Natural killer cell treated with Interleukin-12 subunit alpha and Interleukin-12 subunit beta and Interleukin-15 and Interleukin-18, amount 100 ng/mL, for 72 hours (primary cell): ENCODE measurements at places on chromosomes 3 and 15. TPM values are rescaled to one million over a fixed set of nuclear protein-coding genes. Genes with fewer than 3 reads are reported as not detected.

SLC22A14 gene
- not detected for total RNA-seq

SPINT1 gene
- 1.5 TPM for total RNA-seq

GRCh38 chr15:88741671-88742070 is 61.6 kb upstream of the ACAN start:
- H3K36me3 ChIP-seq = no peaks in the 10 kb centered on the region
- H3K4me1 ChIP-seq = no peaks in the 10 kb centered on the region
- no peak overlapping the region for H3K4me3 ChIP-seq
- H3K27ac ChIP-seq = no peak overlapping the region
- H3K27me3 ChIP-seq = peaks cover 47% of the 10 kb centered on the region

DNA sequence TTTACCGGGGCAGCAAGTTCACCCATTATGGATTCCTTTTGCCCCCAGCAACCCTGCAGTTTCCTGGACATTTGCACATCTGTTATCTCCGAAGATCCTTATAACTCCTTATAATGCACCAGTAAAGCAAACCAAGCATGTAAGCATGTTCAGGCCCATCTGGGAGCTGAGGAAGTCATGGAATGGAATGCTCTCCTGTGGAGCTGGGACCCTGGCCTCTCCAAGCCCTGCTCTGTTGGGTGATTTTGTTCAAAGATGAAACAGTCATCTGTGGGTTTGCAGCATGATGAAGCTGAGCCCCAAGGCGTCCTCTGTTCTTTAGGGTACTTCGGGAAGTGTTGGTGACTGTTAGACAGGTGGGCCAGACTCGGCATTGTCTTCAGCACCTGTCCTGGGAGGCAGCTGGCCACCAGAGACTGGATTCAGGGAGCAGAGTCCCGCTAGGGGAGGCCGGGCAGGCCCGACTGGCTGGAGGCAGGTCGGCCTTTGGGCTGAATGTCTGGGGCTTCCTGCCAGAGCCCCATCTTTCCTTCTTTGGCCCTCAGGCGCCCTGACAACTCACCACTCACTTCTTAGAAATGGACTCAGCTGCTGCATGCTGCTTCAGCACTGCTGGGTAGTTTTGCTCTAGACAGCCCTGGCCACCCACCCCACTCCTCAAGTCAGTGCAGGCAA is 3.9 kb downstream of the DNAH1 start:
- no peaks in the 10 kb centered on the region for H3K36me3 ChIP-seq
- peaks cover 29% of the 10 kb centered on the region for H3K4me1 ChIP-seq
- DNase-seq = no peak
- H3K27me3 ChIP-seq = no peaks in the 10 kb centered on the region
- H3K27ac ChIP-seq = no peak overlapping the region
- H3K4me3 ChIP-seq = no peak overlapping the region

VWA5B2 gene
- total RNA-seq = not detected

GRCh38 chr3:16114429-16114828 is 60.1 kb upstream of the GALNT15 start:
- no peaks in the 10 kb centered on the region for H3K36me3 ChIP-seq
- H3K27ac ChIP-seq = no peak overlapping the region
- no peak for DNase-seq
- H3K4me3 ChIP-seq = no peak overlapping the region

DNA sequence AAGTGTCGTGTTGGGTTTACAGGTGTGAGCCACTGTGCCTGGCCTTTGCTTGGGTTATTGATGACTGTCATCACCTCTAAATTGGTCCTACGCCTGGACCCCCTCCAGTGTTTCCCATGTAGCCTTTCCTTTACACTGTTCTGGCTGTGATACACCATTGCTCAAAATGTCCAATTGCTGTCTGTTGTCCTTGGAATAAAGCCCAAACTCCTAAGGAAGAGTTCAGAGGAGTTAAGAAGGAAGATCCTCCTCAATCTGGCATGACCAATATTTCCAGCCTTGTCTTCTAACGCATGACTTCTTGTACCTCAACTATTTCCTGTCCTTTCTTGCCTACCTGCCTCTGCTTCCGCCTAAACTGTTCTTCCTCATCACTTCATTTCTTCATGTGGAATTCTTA is 113.1 kb downstream of the POLR2M start:
- H3K27ac ChIP-seq = no peak overlapping the region
- H3K36me3 ChIP-seq = no peaks in the 10 kb centered on the region
- H3K4me3 ChIP-seq = no peak overlapping the region
- H3K4me1 ChIP-seq = no peaks in the 10 kb centered on the region
- DNase-seq = no peak
- H3K27me3 ChIP-seq = peaks cover 47% of the 10 kb centered on the region

DNA sequence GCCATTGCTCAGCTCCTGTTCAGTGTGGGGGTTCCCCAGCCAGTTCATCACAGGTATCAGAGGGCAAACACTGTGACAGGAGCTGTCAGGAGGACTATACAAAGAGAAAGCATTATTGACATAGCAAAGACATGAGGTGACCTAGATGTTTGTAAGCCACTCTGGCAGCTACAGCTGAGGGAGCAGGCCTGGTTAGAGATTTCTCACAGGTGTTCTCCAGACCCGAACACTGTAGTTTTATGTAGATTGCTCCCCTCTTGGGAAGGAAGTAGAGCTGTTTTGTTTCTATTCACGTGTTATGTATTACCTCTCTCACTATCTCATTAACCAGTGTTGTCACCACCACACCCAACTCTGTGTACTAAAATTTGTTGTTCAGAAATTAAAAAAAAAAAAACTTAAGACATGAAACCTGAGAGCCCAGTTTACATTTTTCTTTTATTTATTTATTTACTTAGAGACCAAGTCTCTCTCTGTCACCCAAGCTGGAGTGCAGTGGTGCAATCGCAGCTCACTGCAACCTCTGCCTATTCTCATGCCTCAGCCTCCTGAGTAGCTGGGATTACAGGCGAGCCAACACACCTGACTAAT is 123.7 kb downstream of the RBPMS2 start:
- no peaks in the 10 kb centered on the region for H3K36me3 ChIP-seq
- H3K27ac ChIP-seq = no peak overlapping the region
- no peak for DNase-seq

LTK gene
- not detected for total RNA-seq

- H3K27ac ChIP-seq = no peak overlapping the region
- H3K36me3 ChIP-seq = peaks cover 14% of the 10 kb centered on the region
- no peak overlapping the region for H3K4me3 ChIP-seq
- no peaks in the 10 kb centered on the region for H3K4me1 ChIP-seq
- DNase-seq = no peak
Measured at GRCh38 chr3:141669434-141669833, 68.7 kb upstream of the RNF7 start.

DNA sequence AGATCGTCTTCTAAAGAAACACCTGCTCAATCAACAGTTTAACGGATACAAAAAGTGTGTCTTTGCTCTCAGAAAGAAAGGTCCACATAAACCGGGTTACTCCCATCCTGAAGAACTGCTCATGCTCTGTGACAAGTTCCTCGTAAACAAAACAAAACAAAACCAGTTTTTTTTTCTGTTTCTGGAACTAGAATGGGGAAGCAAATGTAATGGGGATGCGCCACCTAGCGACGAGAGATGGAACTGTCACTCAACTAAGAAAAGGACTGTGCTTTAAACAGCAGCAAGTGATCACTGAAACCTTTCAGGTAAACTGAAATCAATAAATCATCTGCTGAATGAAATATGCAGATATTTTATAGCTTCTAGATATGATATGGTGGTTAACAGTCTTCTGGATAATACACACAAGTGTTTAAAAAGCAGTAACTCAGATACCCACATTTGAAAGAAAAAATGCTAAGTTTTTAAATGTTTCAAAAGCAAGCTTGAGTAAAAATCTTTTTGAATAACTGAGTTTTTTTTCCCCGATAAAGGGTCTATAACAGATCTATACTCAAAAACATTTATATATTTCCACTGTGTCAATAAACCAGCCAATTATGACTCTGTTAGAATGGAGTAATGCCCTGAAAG is 10.9 kb downstream of the TM2D3 start:
- H3K36me3 ChIP-seq = peaks cover 27% of the 10 kb centered on the region
- no peaks in the 10 kb centered on the region for H3K27me3 ChIP-seq
- H3K4me1 ChIP-seq = peaks cover 18% of the 10 kb centered on the region
- no peak overlapping the region for H3K4me3 ChIP-seq
- peak overlapping the region; percentile 79 for H3K27ac ChIP-seq
- peak; percentile 74 for DNase-seq

- DNase-seq = no peak
- H3K4me3 ChIP-seq = no peak overlapping the region
- peaks cover 5% of the 10 kb centered on the region for H3K4me1 ChIP-seq
- H3K36me3 ChIP-seq = no peaks in the 10 kb centered on the region
Measured at GRCh38 chr15:59020322-59020721, 32.9 kb downstream of the RNF111 start.

GRCh38 chr15:65920121-65920520 is 50.8 kb downstream of the RAB11A start:
- H3K27me3 ChIP-seq = no peaks in the 10 kb centered on the region
- H3K27ac ChIP-seq = no peak overlapping the region
- no peak for DNase-seq
- H3K4me3 ChIP-seq = no peak overlapping the region
- peaks cover 33% of the 10 kb centered on the region for H3K4me1 ChIP-seq

SLCO2A1 gene
- total RNA-seq = not detected

GRCh38 chr3:4060064-4060463 is 243.1 kb upstream of the SETMAR start:
- no peaks in the 10 kb centered on the region for H3K27me3 ChIP-seq
- no peaks in the 10 kb centered on the region for H3K36me3 ChIP-seq
- peaks cover 11% of the 10 kb centered on the region for H3K4me1 ChIP-seq
- H3K27ac ChIP-seq = no peak overlapping the region

- H3K36me3 ChIP-seq = no peaks in the 10 kb centered on the region
- no peaks in the 10 kb centered on the region for H3K4me1 ChIP-seq
- DNase-seq = no peak
- H3K27ac ChIP-seq = no peak overlapping the region
- no peak overlapping the region for H3K4me3 ChIP-seq
Measured at GRCh38 chr3:8856721-8857120, 87.3 kb upstream of the OXTR start.

CCR2 gene
- total RNA-seq = 2.5 TPM

TUSC7 gene
- not detected for total RNA-seq

- no peak for DNase-seq
- H3K27me3 ChIP-seq = no peaks in the 10 kb centered on the region
- no peak overlapping the region for H3K4me3 ChIP-seq
- peaks cover 39% of the 10 kb centered on the region for H3K4me1 ChIP-seq
Measured at GRCh38 chr3:46194868-46195553, 13.1 kb downstream of the CCR1 start.

APOD gene
- not detected for total RNA-seq

DNA sequence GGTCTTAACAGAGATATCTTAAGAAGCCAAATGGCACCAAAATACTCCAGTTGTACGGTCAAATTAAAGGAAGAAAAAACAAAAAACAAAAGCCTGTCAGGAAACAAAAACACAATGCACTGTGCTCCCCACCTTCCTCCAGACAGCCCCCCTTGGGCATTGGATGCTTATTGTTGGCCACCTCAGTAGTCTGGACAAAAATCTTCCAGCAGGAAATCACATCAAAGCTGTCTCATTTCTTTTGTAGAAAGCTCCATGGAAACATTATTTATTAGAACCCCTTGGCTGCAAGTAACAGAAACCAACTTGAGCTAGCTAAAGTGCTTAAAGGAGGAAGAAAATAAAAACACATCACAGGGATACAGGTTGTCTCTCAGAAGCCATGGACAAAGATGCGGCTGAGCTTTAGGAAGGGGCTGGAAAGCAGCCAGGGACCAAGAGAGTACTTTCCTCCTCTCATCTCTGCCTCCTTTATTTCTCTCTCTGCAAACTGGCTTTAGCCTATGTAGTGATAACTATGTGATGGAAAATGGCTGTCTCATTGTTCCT is 651.5 kb upstream of the ADAMTS9 start:
- H3K36me3 ChIP-seq = no peaks in the 10 kb centered on the region
- no peak overlapping the region for H3K4me3 ChIP-seq
- no peaks in the 10 kb centered on the region for H3K4me1 ChIP-seq
- no peak overlapping the region for H3K27ac ChIP-seq
- H3K27me3 ChIP-seq = no peaks in the 10 kb centered on the region

DLEC1 gene
- 0.25 TPM for total RNA-seq

GABRB3 gene
- not detected for total RNA-seq

PIERCE2 gene
- total RNA-seq = not detected

GRCh38 chr15:33865416-33865815 is 102.9 kb upstream of the CHRM5 start:
- no peaks in the 10 kb centered on the region for H3K27me3 ChIP-seq
- peaks cover 6% of the 10 kb centered on the region for H3K4me1 ChIP-seq
- no peak overlapping the region for H3K4me3 ChIP-seq
- no peak for DNase-seq
- peaks cover 27% of the 10 kb centered on the region for H3K36me3 ChIP-seq
- no peak overlapping the region for H3K27ac ChIP-seq

- peaks cover 25% of the 10 kb centered on the region for H3K4me1 ChIP-seq
- DNase-seq = no peak
- H3K36me3 ChIP-seq = no peaks in the 10 kb centered on the region
- H3K4me3 ChIP-seq = peak overlapping the region; percentile 62
- peak overlapping the region; percentile 22 for H3K27ac ChIP-seq
Measured at GRCh38 chr3:9727041-9727595, 4.4 kb upstream of the BRPF1 start.
